Activated CD4-positive, CD25-positive, alpha-beta regulatory T cell treated with anti-CD3 and anti-CD28 coated beads, Interleukin-2, amount 50 U/mL, for 72 hours (primary cell): ENCODE measurements at places on chromosomes 2 and 18.

DNA sequence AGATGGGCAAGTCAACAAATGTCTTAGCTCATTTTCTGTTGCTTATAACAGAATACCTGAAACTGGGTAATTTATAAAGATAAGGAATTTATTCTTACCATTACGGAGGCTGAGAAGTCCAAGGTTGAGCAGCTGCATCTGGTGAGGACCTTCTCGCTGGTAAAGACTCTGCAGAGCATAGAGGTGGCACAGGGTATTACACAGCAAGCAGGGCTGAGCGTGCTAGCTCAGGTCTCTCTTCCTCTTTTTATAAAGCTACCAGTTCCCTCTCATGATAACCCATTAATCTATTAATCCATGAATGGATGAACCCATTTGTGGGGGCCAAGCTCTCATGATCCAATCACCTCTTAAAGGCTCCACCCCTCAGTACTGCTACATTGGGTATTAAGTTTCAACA, 109.1 kb downstream of the CDK15 start:
- DNase-seq: no peak

GRCh38 chr2:236618370-236618769, 48.7 kb downstream of the ACKR3 start:
- no peak for DNase-seq

GRCh38 chr2:238242731-238243495, 3.1 kb upstream of the HES6 start:
- DNase-seq: no peak

DNA sequence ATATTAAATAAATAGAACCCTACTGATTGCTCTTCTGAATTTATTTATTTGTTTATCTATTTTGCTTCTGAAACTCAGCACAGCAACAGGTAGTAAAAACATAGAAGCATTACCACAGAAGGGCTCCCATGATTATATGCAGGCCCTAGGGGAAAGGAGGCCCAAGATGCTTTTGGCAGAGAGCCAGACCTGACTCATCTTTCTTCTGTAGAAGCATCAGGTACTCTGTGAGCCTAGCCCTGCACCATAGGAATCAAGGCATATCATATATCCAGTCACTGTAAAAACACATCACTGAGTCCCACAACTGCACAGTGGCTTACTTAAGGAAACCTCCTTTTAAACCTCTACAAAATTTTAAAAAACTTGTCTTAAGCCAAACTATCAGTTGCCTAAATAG, 1.8 kb downstream of the SCN9A start:
- DNase-seq: no peak

DNA sequence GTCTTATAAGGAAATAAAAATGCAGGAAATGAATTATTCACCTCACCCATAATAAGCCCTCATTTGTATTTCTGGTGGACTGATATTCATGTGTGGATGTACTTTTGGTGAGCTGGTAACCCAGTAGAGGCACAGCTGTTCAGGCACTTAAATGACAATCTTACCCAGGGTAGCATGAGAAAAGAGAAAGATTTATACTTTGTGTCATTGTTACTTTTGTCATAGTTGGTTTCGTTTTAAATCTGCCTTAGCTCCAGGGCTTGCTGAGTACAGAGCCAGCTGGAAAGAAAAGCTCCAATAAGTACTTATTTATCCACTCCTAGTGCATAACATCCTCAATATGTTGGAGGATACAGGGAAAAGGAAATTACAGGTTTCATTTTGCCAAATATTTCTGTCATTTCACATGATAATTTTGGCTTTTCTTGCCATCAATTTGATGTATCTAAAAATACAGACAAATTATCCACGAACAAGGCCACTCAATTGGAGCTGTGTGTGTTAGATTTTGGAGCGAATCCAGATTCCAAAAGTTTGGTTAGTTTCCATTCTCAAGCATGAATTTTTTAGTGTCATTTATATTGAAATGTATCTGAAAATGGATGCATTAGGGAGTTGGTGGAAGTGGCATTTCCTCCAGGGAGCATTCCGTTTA, 1276.1 kb upstream of the FAM98A start:
- DNase-seq: no peak
